ENCODE measurements at places on chromosomes 7 and 10.

DNA sequence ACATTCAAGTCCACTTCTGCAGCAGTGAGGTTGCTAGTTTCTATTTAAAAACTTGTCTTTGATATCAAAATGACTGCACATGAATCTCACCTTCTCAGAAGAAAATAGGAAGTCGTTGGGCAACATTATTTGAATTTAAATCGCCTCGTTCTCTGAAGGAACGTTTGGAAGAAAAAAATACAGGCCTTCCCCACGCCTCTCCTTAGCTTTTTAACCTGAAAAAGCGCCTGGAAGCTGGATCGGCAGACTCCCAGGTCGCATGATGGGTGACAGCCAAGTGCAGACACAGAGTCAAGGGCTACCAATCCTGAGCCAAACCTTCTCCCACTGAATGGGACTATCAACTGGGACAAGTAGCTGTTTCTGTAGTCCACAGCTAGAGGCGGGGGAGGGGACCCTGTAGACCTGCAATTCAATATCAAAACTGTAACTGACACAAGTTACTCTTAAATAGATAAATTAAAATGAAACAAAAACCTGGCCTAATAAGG, 2.2 kb downstream of the FAM53B start:
- no peak for DNase-seq

DNA sequence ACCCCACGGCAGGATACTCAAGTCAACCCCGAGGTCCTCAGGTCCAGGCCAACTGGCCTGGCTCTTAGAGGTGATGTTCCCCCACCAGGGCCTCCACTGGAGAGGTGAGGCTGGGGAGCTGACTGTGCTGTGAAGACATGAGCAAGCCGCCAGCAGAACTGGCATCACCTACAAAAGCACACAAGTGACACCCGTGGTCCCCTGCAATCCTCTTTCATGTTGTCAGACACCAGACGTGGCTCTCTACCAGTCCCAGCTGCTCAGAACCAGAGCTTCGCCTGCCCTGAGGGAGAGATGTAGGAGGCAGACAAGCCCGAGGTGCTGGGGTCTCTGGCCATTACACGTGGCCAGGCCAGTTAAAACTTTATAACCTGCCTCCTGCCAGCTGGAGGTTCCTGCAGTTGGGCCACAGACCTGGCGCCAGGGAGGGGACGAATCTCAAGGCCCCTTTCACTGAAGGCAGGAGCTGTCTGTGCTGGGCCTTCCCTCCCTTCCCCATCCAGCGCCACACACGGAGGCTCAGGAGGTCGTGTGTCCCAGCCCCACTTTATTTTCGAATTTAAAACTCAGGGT, 2.2 kb downstream of the COMTD1 start:
- no peak for DNase-seq

DNA sequence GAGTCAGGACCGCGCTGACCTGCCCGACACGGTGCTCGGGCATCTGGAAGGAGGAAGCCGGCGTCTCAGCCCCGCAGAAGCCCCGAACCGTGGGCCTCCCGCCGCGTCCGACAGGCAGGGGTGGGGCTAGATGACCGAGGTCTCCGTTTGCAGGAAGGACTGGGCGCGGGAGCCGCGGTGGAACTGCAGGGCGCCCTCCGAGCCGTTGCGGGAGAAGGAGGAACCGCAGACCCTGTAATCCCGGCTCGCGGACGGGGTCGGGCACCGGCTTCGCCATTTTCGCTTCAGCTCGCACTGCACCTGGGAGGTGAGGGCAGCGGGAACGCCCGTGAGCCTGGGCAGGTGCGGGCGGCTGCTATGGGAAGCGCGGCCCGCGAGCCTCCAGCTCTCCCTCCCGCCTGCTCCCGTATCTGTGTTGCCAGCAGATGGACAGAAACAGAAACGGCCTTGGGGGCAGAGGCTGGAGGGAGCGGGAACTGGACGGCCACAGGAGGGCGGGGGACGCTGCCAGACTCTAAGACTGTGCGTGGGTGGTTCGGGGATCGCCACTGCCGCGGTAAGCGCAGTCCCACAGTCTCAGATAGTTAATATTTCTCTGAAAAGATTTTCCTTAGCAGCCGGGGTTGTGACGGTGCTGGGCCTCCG, 114.1 kb downstream of the VIPR2 start:
- no peak for DNase-seq

DNA sequence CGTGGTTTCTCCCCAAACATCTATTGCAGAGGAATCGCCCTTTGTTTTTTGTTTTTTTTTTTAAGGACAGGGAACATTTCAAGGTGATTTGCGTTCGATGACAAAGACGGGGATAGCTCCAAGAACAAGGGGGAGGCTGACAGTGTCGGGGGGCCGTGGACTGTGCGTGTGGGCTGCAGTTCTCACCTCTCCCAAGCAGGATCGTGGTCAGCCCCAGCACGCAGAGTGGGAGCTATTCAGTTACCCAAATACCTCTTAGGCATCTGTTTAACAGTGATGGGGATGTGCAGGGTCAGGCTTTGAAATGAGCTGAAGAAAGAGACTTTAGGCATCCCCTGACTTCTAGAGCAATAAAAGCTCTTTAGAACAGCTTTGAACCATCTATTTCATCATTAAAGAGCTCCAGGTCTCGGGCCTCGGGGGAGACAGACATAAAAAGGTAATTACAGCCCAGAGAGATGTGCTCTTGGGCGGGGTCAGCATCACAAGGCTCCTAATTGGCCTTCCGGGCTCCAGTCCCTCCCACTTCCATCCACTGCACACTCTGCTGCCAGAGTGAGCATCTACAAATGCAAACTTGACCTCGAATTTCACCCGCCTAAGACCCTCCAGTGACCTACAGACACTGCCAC, 97.3 kb downstream of the MYL10 start:
- DNase-seq: no peak

DNA sequence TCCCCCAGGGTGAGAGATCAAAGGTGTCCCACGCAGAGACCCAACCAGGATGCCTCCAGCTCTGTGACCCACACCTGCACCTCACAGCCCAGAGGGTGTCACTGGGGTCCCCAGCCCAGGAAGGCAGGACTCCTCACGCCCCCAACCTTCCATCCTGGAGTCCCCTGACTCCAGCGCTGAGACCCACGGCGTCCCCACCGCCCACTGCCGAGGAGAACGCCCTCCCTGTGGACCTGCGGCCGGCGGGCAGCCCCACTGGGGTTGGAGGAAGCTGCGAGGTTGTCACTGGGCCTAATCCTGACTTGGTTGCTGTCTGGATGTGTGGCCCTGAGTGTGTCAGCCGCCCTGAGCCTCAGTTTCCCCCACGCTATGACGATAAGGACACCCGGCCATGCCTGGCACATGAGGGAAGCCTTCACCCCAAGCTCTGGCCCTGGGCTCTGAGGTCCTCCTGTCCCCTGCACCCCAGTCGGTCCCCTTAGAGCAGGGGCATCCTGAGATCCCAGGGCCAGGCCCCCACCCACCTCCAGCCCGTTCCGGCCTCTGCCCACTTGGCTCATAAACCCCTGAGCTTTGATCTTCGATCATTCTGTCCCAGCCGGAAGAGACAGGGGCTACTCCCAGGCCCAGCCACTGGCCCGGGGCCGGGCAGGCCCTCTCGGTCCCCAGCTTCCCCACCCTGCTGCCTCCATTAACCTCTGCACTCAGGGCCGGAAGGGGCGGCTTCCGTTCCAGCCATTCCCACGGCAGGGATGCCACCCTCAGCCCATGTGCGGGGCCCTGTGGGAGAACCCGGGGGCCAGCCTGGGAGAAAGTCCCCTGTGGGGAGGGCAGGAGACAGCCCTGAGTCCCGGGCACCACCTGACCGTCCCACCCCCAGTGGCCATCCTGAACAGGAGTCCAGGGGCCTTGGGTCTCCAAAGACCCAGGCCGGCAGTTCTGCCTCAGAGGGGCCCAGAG, 113.2 kb downstream of the MICALL2 start:
- DNase-seq: no peak

DNA sequence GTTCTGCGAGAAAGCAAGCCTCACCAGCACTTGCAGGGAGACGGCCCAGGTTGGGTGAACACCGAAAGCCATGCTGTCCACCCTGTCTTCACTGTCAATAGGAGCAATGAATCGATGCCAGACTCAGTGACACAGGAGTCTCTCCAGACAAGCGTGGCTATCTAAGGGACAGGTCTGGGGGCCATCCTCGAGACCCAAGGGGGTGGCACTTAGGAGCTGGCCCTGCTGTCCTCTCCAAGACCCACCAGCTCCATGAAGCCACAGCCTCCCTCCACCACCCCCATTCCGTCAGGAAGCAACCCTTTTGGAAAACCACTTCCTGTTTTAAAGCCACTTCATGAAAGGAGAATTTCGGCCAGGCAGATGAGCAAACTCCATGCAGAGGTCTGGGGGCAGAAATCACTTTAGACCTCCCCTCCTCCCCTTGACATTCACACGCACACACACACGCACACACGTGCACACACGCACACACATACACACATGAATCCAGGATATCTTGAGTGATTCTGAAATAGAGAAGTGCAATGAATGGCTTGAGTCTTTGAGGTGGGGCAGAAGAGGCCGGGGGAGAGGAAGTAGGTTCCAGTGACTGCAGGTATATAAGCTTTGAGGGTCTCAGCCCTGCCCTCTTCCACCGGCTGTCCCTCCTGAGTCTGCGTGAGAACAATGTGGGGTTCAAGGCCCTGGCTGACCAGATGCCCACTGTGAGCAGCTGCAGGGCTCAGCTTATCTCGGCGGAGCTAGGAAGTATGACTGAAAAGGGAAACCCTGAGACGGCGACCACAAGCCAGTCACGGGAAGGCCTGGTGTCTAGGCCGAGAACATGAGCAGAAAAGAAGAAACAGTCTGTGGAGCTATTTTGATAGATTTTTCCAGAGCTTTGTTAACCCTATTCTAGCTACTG, 25.0 kb downstream of the RGS10 start:
- no peak for DNase-seq

- no peak for DNase-seq
Observed at GRCh38 chr7:132240821-132241422, 335.3 kb downstream of the PLXNA4 start.

- DNase-seq: no peak
Observed at GRCh38 chr10:110686047-110686446, 41.9 kb downstream of the RBM20 start.

DNA sequence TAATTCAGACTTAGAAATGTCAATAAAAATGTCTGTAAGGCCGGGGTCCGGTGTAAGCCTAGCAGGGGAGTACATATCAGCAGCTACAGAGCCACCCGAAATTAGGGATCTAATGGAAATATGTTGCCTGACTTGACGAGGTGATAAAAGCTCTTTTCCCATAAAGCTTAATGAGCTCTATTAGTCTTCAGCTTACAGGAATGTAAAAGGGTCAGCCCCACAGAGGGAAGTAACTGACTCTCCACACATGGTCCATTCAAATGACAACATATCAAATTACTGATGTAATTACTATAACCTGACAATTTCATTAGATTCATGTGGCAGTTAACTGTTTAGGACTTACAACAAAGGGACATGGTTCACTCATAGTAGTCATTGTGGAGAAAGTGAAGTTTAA, 62.3 kb downstream of the ATE1 start:
- no peak for DNase-seq

DNA sequence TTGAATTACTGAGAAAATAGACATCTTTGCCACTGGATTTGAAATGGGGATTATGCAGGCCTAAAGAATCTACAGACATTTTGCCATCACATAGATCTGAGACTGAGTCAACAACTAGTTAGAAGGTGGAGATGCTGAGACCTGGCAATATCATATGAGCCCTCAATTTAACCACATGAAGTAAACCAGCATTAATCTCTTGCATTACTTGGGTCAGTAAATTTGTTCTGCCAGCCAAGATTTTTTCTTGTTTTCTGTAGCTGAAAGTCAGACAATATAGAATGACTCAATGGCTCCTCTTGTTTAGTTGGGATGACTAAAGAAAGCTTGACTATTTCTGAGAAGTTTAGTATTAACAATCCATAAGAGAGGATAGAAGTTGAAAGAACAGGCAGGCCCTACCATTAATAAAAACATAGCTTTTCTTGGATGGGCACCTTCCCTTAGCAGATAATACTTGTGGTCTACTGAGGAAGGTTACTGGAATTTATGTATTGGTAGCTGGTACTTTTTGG, 396.7 kb upstream of the SORCS1 start:
- DNase-seq: no peak

DNA sequence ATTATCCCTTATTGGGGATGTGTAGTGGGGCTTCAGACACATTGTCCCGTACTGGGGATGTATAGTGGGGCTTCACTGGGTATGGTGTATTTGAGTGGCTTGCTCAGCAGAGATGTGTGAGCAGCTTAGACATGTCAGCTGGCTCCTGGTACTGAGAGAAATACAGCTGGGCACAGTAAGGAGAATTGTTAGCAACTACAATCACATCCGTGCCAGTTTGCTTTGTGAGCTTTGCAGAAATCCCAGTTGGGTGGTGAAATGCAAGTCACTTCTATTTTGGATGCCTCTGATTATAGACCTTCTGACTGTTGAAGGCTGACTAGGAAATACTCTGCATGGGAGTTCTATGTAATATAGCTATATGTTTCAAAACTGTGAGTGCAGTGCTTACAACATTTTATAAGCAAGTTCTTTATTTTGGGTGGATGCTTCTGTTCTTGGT, 10.8 kb downstream of the CCNY start:
- no peak for DNase-seq

GRCh38 chr10:98090822-98091221, 43.6 kb upstream of the R3HCC1L start:
- DNase-seq: no peak
